HuH-7.5 (cell line): ENCODE measurements at places on chromosomes 4 and X.

GRCh38 chrX:87874043-87874442 lies 356.4 kb downstream of the KLHL4 start:
- DNase-seq: no peak

- no peak for DNase-seq
Observed at GRCh38 chrX:78796916-78797315, 49.4 kb downstream of the LPAR4 start.

DNA sequence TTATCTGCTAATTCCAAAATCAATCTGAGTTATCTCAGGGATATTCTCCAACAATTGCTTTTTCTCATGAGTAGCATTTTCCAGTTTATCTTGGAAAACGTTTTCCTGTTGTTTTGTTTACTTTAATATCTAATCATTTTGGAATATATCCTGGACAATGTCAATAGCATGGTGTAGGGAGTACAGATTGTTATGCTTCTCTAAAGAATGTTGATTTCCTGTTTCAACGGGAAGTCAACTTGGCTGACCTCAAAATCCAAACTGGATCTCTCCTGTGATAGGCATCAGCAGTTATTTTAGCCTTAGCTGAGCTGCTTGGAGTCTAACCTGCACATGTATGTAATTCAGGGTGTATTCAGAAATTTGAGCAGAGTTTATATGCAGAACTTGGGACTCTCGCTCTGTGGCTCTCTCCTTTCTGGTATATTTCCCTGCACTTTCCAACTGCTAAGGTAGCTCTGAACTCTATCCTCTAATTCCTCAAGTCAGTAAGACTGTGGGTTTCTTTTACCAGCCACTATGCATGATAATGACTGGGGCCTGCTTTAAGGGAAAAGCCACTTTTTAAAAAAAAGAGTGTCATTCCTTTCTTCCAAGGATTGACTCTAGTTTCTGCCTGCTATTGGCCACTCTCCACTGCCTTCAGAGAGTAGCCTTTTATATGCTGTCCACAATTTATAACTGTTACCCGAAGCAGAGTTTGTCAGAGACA lies 7.7 kb downstream of the PRSS48 start:
- no peak for DNase-seq

- DNase-seq: no peak
Observed at GRCh38 chr4:48324281-48324680, 17.0 kb upstream of the SLAIN2 start.

DNA sequence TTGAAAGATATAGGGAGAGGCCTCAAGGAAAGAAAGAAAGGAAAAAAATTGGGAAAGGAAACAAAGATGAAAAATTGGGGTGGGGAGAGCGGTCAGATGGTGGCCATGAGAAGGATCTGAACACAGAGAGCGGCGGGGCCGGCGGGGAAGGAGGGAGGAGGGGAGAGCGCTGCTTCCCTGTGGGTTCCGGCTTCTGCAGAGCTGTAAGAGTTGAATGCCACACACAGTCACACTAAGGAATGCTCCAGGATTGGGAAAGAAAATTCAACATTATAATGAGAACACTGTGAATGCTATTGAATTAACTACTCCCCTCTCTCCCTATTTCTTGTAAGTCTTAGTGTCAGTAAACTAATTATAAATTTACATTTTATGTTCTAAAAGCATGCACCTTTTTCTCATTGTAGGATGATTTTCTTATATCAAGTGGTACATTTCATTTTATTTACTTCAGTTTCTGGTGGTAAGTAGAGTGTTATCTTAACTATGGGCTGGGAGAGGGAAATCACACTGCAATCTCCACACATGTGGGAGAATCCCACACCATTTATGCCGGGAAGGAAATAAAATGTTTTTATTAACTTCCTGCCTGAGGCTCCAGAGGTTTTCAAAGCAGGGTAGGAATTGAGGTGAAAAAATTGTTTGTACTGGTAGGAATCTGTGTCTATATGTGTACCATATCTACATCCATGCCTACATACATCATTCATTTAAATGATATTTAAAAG lies 904 bp downstream of the F11 start:
- no peak for DNase-seq

DNA sequence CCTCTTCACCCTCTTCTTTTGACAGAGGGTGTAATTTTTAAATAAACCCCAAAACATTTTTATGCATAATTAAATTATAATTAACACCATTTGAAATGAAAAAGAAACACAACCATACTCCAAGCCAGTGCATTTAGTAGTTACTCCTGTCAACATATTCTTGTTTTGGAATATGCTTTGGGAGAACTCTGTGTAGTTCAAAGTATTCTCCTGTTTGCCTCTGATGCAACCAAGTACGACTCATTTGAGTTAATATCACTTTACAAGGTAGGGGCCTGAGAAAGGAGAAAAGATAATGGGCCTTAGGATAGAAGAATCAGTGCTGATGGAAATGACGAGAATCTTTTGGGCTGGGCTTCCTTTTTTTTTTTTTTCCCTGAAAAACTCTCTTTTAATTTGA lies 2.7 kb downstream of the PTPN13 start:
- DNase-seq: no peak

GRCh38 chr4:63036159-63036866 lies 1372.9 kb downstream of the TECRL start:
- no peak for DNase-seq

- no peak for DNase-seq
Observed at GRCh38 chr4:145716200-145716599, 36.3 kb downstream of the C4orf51 start.

DNA sequence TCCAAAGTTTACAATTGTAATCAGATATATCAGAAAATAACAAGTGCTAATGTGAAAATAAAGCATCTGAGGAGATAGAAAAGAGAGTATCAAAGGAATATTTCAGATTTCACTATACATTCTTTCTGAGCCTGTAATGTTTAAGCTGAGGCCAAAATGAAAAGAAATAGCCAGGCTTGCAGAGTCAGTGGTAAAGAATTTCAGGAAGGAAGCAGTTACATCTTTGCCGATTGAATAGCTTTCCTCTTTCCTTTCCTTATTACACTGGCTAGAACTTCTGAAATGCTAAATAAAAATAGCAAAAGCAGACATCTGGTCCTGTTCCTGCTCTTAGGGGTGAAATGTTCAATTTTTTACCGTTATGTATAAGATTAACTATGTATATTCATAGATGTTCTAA lies 1441.6 kb upstream of the PCDH7 start:
- DNase-seq: no peak

DNA sequence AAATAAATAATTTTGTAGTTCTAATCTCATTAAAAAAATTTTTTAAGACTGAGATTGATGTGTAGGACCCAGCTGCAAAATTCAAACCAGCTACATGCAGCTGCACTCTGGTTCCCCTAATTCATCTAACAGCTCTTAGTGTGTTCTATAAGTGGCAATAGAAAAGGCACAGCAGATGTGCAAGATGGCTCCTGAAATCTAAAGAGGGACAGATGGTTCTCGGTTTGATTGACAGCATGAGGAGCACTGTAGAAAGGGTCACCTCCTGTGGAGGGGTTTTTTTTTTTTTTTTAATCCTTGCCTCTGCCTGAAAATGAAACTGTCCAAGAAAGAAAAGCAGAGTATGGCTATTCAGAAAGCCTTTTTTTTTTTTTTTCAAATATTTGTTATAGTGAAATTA lies 16.9 kb upstream of the OCIAD1 start:
- DNase-seq: no peak

- DNase-seq: no peak
Observed at GRCh38 chrX:70769659-70770227, 138.8 kb downstream of the TEX11 start.

GRCh38 chr4:185217408-185217975 lies 8.1 kb downstream of the SNX25 start:
- no peak for DNase-seq

GRCh38 chr4:173443121-173443520 lies 44.2 kb upstream of the SCRG1 start:
- no peak for DNase-seq

GRCh38 chr4:123835831-123836590 lies 439.4 kb downstream of the SPRY1 start:
- no peak for DNase-seq

- no peak for DNase-seq
Observed at GRCh38 chr4:85798012-85798770, 323.2 kb downstream of the ARHGAP24 start.

GRCh38 chr4:100986360-100986868 lies 360.9 kb downstream of the PPP3CA start:
- no peak for DNase-seq
